ENCODE measurements at places on chromosomes 3 and 15. TPM values are rescaled to one million over a fixed set of nuclear protein-coding genes. Genes with fewer than 3 reads are reported as not detected.

- H3K4me3 ChIP-seq, result no peak overlapping the region
- H3K4me1 ChIP-seq, result no peaks in the 10 kb centered on the region
- no peak overlapping the region for H3K27ac ChIP-seq
These were observed 173.9 kb upstream of the LMCD1 start for GRCh38 chr3:8327739-8328138.

DNA sequence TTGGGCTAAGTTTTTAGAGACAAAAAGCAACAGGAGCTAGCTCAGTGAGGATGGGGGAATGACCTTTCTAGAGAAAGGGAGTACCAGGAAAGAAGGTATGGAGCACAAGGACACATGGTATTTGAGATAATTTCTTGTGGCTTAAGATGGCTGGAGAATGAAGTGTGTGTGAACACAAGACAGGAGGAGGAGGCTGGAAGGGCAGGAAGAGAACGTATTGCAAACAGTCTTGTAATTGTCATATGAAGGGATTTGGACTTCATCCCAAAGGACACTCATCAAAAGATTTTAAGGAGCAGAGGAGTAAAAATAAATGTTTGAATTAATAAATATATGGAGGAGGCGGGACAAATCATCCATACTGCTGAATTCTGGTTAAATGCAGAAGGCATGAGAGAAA is 268.6 kb upstream of the NR2E3 start:
- H3K4me1 ChIP-seq, result peaks cover under 1% of the 10 kb centered on the region
- DNase-seq, result peak; percentile 27
- no peak overlapping the region for H3K4me3 ChIP-seq
- H3K27me3 ChIP-seq, result no peaks in the 10 kb centered on the region
- H3K27ac ChIP-seq, result no peak overlapping the region

DNA sequence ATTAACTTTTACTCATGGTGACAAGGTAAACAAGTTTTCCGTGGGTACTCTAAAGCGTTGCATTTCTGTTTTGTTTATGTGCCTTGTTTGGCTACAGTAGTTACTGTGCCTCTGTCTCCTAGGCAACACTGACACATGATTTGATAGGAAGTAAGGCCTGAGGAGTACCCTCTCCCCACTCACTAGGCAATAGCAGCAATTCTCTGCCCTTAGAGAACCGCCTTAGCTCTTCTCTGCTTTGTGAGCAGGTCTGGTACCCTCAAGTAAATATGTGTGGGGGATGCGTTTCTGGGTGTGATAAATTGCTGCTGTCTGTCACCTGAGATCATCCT is at the start of gene IL5RA:
IL5RA (minus strand) TSS at position 76 of the 332 bp plus-strand sequence. CDS start 5,390 bp downstream, outside the sequence.
- H3K27me3 ChIP-seq, result no peaks in the 10 kb centered on the region
- DNase-seq, result no peak
- H3K27ac ChIP-seq, result no peak within 1 kb of the TSS
- no peaks in the 10 kb centered on the region for H3K4me1 ChIP-seq
- H3K4me3 ChIP-seq, result no peak within 1 kb of the TSS

DNA sequence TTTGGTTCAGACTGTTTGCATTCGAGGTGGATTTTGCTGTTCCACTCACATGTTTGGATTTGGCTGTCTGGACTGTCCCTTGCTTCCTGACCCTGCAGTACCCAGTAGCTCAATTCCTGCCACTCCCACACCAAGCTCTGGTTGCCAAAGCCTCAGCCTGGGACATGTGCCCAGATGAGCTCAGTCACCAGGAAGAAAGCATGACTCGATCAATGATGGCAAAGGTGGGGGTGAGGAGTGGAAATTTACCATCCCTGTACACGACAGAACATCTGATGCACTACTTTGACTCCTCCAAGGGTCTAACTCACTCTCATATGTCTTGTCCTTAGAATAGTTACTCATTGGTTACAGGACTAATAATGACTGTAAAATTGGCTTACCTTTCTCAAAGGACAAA is 45.2 kb downstream of the ZNF385D start:
- no peaks in the 10 kb centered on the region for H3K36me3 ChIP-seq
- no peaks in the 10 kb centered on the region for H3K4me1 ChIP-seq
- DNase-seq, result peak; percentile 69
- no peak overlapping the region for H3K27ac ChIP-seq

DNA sequence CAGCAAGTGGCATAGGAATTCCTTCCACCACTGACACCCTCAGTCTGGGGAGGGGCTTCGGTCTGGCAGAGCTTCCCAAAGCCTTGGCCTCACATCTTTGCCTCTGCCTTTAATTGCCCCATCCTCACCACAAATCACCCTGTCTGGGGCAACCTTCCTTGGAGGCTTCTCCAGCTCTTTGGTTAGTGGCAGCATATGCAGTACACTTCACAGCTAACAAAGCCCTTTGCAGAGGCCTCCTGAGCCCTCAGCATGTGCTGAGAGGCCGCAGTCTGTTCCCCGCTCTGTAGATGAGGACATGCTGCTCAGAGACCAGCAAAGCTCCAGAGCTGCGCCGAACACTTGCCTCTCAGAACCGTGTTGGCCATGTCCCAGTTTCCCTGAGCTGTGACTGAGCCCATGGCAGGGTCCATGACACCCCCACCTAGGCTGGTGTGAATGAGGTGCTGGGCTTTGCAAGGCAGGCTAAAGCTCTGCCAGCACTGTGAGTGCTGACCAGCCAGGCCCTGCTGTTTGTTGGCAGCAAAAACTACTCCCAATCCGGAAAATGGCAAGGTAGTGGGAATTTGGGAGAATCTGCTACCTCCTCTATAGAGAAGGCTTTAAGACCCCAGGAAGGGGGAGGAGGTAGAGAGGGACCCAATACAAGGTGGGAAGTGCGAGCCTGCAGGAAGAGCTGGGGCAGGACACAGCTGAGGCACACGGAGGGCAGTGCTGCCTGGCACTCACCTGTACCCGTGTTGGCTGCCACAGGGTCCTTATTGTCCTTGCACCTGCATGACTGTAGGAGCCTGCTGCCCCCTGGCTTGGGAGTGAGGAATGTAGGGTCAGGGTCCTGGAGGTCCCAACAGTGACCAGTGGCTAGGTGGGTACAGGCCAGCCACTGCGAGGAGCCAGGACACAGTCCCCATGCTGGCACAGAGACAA is 8.4 kb upstream of the KLF15 start:
- no peaks in the 10 kb centered on the region for H3K4me1 ChIP-seq
- H3K36me3 ChIP-seq, result no peaks in the 10 kb centered on the region
- no peak overlapping the region for H3K4me3 ChIP-seq
- no peak for DNase-seq
- peaks cover 35% of the 10 kb centered on the region for H3K27me3 ChIP-seq
- no peak overlapping the region for H3K27ac ChIP-seq

The SLC22A13 gene
- 0.22 TPM for polyA plus RNA-seq

The CLPX gene
- 26.9 TPM for polyA plus RNA-seq

The RTP3 gene
- 0.26 TPM for polyA plus RNA-seq

The GRAMD1C gene
- polyA plus RNA-seq, result 1.5 TPM

All from IMR-90 (cell line).